ENCODE measurements at places on chromosomes 3 and 15.

- no peak for DNase-seq
These were observed 205.6 kb downstream of the VGLL3 start for GRCh38 chr3:86785386-86785785.

- DNase-seq: no peak
These were observed 47.0 kb upstream of the USP3 start for GRCh38 chr15:63457379-63457778.

GRCh38 chr3:61269435-61269834 lies 18.2 kb upstream of the FHIT start:
- no peak for DNase-seq

- DNase-seq: no peak
These were observed 102.0 kb upstream of the TSC22D2 start for GRCh38 chr3:150306083-150306482.

DNA sequence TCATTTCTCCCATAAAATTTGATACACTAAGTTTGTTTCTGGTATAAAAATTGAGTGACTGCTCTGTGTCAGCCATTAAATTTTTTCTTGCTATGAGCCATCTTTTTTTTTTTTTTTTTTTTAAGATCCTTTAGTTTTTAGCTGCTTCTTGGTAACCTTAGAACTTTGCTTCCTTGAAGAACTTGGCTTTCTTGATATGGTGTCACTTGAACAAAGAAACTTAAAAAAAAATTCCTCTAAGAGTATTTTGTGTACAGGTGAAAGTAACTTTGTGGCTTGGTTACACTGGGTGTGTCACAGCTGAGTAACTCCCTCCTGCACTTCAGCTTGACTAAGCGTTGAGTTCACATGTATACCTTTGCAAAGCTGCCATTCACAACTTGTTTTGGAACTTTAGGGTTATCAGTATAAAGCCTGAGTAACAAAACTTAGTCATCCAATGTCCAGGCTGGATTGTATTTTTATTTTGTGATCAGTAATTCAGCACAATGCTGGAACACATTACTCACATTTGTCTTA lies 6.5 kb downstream of the CHD2 start:
- DNase-seq: no peak

DNA sequence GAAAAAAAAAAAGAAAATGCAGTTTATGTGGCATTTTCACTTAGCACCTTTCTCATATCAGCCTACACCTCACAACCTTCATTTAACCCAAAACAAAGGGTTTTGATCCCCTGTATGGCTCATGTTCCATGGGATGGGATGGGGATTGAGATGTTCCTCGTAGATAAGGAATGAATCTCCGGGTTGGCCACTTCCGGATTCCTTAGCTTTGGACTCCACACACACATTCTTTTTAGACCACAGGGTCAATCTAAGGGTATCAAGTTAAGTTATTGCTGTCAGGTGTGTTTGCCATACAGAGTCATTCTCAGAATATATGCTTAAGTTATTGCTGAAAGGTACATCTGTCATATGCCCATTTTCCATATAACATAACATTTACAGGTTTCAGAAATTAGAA lies 301.4 kb upstream of the TGFBR2 start:
- no peak for DNase-seq

GRCh38 chr15:61158504-61159407 lies 70.3 kb downstream of the RORA start:
- no peak for DNase-seq

GRCh38 chr3:158539414-158540014 lies 31.5 kb upstream of the MLF1 start:
- DNase-seq: peak; percentile 10

DNA sequence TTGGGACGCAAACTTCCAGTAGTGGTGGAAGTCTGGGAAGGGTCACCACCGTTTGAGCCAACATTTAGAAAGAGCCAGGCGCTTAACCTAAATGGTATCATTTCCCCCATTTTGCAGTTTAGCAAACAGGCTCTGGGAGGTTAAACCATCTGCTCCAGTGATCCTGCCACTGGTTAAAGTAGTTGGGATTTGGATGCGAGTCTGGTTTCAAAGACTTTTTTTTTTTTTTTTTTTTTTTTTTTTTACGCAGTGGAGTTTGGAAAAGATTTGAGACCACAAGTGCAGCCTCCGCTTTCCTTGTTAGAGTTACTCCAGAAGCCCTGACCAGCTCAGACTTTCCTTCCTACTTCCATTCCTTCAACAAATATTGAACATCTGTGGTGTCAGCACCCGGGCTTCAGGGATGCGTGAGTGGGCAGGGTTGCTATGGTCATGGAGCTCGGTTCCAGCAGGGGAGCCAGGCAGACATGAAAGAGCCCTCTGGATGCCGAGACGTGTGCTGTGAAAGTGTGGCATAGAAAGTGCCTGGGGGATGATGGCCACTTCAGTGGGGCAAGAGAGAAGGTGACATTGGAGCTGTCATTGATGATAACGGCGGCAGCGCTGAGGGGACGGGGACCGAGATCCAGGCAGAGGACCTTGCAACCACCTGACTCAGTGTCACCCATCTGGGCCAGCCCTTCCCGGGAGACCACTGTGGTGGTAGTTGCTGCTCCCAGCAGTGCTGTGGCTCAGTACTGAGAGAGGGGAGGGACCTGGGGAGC lies 1.1 kb upstream of the RNU6-1 start:
- DNase-seq: no peak

DNA sequence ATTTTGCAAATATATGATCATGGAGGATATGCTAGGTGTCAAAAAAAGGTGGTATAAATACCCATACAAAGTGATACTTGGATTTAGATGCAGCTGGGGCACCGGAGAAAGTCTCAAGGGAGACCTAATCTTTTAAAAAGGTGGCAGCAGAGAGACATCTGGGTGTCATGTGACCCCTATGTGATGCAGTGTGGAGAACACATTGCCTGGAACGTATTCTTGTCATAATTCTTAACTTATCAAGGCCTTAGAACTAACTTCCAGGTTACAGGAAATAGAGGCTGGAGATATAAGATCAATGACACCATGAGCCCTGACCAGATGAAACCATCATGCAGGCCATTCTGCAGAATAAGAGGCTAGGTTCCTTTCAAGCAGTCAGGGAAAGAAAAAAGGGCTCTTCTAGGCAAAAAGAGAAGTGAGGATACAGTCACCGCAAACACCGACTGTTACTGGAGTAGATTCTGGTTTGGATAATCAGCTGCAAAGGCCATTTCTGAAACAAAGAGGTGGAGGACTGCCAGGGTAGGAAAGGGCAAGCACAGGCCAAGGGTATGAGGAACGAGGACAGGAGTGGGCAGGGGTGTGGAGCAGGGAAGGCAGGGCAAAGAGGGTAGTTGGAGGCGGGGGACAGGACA lies 100.6 kb downstream of the OXNAD1 start:
- no peak for DNase-seq

GRCh38 chr15:60299452-60300047 lies 98.2 kb downstream of the ANXA2 start:
- no peak for DNase-seq

DNA sequence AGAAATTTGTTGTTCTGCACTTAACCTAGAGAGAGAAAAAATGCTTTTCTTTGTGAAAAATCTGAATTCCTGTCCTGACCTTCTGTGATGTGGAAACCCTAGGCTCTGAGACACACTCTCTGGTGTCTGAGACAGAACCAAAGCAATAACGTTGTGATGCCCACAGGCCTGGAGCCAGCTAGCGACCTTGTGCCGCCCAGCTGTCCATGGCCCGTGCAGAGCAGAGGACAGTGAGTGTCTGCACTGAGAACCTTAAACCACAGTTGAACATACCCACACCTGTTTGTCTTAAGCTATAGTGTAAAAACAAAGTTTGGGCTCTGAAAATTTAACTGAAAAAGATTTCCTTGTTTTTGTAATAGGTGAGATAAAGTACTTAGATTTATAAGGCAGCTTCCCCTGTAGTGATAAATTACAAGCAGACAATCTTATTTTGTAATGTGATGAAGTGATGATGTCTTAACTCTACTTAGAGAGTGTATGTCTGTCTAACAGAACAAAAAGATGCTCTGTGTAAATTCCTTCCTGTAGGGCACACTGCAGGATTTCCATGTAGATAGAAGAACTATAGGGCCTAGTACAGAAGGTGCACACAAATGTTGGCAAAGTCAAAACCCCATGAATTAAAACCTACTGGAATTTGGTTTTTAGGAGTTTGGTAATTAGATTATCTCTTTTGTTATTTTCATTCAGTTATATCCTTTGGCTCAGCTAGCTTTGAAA lies 62.7 kb downstream of the SNRK start:
- DNase-seq: no peak

DNA sequence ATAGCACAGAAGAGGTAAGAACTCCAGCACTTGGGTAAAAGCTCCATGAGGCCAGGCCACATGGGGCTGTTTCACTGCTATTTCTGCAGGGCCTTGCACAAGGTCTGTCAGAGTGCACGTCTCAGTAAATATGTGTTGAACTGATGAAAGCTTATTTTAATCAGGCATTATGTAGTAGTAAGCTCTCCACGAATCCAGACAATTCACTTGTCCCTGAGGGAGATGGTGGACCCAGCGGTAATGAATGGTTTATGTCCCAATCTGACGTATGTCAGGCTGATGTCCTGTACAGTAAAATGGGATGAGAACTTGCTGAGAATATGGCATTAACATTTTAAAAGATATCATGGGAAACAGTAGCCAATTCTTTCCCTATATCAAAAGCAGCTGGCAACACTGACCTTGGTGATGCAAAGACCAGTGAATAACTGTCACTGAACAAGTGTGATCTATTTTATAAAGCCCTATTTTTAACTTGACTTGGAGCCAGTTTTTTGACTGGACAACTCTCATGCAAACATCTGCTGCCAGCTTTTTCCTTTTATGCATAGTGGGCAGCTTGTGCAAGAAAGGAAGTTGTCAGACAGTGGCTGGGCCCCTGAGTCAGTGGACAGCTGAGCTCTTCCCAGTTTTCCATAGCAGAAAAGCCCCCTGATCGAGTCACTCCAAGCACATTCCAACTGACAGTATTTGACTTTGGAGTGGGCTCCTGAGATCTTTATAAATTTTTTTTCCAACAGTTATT lies 519.8 kb upstream of the MDFIC2 start:
- no peak for DNase-seq

- no peak for DNase-seq
These were observed 21.2 kb upstream of the TMEM115 start for GRCh38 chr3:50380405-50381085.

- no peak for DNase-seq
These were observed 18.1 kb downstream of the CSPG4 start for GRCh38 chr15:75694241-75695182.

DNA sequence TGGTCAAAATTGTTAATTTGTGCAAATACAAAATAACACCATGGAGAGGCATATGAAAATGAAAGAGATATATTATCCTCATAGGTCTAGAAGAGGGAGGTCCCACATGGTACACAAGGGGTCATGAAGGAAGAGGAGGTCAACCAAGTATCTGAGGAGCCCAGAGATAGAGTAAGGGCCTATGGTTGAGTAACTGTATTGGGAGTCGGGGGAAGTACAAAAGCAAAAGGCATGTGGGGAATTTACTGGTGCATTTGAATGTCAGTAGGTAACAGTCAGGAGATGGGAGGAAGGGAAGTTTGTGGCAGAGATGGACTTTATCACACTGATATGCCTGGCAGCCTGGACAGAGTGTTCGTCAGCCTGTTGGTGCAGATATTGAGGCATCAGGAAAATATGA lies 1113.7 kb downstream of the OTOL1 start:
- no peak for DNase-seq

GRCh38 chr15:33201491-33202231 lies 7.1 kb upstream of the FMN1 start:
- peak; percentile 35 for DNase-seq

DNA sequence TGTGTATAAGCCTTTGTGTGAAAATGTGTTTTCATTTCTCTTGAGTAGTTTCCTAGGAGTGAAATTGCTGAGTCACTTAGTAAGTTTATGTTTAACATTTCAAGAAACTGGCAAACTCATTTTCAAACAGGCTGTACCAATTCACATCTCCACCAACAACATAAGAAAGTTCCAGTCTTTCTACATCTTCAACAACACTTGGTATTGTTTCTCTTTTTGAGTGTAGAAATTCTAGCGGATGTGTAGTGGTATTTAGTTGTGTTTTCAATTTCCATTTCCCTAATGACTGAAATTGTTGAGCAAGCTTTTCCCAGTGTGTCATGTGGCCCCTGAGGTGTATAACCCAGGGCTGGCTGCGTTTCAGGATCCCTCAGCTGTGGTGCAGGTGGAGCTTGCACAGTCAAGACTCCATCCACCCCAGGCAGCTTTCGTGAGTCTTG lies 258.5 kb downstream of the PDCD6IP start:
- peak; percentile 70 for DNase-seq

DNA sequence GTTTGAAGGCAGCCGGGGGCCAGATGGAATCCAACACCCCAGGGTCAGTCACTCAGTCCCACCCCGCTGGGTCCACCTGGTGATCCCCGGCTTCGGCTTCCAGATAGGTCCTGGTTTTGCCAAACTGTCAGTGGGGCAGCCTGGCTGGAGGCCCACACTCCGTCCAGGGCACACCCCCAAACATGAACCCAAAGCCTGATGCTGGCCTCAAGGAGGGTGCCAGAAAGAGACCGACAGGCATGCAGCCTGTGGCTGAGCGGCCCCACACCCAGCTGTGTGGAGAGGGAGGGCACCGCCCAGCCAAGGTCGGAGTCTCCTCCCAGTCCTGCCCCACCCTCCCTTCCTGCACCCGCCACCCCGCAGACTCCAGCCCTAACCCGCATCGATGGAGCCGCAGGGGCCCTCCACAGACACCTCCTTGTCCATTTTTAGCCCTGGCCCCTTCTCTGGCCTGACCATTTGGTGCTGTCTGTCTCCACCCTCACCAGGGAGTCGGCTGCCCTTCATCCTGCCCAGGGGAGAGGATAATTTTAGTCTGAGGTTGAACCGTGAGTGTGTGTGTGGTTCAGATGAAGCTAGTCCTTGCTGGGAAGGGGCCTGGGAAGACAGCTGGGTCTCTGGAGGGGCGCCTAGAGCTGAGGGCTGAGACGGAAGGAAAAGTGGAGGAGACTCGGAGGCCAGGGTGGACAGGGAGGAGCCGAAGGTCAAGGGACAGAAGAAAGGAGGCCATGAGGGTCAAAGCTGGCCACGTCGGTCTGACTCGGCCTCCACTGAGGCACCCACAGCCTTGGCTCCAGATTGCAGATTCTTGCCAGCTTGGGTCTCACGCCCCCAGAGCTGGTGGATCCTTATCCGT lies 23.1 kb downstream of the TNK2 start:
- DNase-seq: no peak

GRCh38 chr3:141255137-141255845 lies 23.7 kb downstream of the PXYLP1 start:
- DNase-seq: no peak

DNA sequence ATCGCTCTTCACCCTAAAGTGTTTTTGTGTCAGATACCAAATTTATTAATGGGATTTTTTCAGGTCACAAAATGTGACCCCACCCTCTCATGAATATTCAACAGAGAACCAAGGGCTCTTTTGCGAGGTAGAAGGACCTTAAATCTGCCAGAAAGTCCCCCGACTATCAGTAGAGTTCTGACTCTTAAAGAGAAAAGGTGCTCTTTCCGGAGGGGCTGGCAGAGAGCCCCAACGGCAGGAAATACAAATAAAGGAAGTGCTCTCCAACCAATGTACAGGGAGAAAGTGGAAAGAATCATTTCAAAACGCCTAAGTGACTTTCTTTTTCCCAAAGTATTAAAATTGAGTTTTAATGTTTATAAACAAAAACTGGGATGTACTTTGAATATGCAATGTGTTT lies 517.2 kb downstream of the FOXP1 start:
- no peak for DNase-seq

GRCh38 chr3:142106548-142106947 lies 42.8 kb downstream of the TFDP2 start:
- no peak for DNase-seq
